AG04450 (cell line): ENCODE measurements at places on chromosomes 2 and 18.

GRCh38 chr2:38512211-38512610, 90.5 kb downstream of the HNRNPLL start:
- DNase-seq = no peak

DNA sequence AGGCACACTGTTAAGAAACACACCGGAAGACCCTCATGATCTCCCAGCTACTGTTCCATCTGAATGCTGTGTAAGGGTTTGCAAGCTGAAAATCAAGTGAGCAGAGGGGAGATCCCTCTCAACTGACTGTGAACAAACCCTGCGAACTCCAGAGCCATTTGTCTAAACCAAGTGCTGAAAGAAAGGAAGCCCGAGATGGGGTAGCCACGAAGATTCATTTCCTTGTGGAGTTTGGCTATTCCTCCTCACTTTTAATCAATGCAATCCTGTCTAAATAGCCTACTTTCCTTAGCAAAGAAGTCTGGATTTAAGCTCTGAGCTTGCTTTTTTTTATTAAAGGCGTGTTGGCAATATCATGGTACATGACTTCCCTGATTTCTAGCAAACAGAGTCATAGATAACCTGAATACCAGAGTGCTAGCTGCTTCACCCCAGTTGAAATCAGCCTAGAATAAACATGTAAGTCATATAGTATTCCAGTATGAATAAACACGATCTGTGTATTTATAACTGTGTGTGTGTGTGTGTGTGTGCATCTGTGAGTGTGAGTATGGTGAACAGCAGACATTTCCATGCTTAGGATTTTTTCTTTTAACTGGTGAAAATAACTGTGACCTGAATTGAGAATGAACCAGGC, 365.2 kb downstream of the ZNF521 start:
- DNase-seq = no peak

- DNase-seq = peak; percentile 82
Measured at GRCh38 chr2:65320042-65320725, 92.6 kb downstream of the ACTR2 start.

DNA sequence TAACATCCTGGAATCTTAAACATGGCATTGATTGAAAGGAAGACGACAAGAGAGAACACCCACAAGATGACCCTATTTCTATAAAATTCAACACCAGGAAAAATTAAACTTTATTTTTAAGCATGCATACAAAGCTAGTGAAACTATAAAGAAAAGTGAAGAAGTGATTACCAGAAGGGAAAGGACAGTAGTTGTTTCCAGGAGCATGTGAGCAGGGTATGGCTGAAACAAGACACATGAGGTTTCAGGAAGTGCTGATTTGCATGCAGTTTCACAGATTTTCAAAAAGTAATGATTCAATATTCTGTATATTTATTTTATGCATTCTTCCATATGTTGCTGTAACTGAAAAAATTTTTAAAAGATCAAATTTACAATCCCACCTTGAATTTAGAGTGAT, 24.6 kb upstream of the DAW1 start:
- no peak for DNase-seq

GRCh38 chr2:230137902-230138539, 69.3 kb upstream of the SLC16A14 start:
- no peak for DNase-seq

GRCh38 chr2:128579825-128580224, 261.2 kb upstream of the HS6ST1 start:
- no peak for DNase-seq

- DNase-seq = no peak
Measured at GRCh38 chr2:78940998-78941397, 84.5 kb upstream of the REG3G start.

DNA sequence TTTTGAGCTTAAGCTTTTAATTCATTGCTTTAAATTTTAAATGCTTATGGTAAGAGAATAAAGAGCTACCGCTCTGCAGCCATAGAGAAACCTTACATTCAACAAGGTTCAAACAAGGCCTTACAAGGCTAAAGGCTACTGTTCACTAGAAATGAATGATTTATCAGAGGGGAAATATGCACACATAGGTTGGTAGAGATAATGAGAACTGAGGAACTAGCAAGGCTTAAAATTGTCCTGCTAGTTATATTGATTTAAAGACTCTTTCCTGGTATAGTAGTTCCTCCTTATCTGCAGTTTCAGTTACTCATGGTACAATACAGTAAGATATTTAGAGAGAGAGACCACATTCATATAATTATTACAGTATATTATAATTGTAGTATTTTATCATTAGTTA, 193.4 kb downstream of the WDR7 start:
- no peak for DNase-seq

DNA sequence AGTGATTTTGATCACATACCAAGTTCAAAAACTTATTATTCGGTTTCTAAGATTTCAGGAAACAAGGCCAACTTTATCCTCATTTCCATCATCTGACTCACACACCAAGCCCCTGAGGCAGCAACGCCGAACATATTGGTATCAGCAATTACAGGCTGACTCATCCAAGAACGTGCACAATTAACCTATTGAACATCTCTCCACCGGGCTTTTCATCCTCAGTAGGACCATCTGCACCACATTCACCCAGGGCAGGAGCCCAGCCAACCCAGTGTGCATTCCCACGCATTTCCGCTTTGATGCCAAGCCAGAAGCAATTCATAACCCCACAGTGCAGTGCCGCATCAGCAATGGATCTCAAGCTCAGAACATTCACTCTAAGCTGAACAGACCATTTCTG, 52.9 kb downstream of the SCG2 start:
- peak; percentile 78 for DNase-seq

- DNase-seq = peak; percentile 33
Measured at GRCh38 chr2:131104487-131105155, 515 bp upstream of the PLEKHB2 start.

DNA sequence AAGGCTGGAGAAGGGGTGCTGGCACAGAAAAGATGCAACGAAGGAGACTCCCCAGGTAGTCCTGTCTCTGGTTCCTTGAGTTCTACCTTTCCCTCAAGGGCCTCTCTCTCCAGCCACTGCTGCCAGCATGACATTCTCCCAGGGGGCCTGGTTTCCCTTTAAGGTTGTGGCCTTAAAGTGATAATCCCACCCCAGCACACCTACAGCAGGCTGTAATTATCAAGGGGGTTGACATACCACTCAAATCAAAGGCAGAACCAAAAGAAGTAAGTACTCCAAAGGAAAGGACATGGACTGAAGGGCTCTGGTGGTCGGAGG, 127.4 kb upstream of the MSH6 start:
- no peak for DNase-seq

- DNase-seq = no peak
Measured at GRCh38 chr18:396251-396555, 104.3 kb downstream of the COLEC12 start.

DNA sequence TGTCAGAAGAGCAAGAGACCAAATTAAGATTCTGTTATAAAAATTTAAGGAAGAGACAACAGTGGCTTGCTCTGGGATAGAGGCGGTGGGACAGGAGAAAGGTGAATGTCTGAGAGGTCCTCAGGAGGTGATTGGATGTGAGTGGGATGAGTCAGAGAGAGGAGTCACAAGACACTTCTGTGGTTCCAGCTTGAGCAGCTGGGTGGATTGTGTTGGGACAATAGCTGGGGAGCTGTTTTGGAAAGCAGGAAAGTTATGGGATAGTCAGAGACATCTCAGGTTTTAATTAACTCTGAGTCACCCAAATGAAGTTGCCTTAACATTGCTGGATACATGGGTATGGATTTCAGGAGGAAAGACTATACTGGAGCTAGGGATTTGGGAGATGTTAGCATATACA, 218.0 kb upstream of the TRIB2 start:
- DNase-seq = no peak

DNA sequence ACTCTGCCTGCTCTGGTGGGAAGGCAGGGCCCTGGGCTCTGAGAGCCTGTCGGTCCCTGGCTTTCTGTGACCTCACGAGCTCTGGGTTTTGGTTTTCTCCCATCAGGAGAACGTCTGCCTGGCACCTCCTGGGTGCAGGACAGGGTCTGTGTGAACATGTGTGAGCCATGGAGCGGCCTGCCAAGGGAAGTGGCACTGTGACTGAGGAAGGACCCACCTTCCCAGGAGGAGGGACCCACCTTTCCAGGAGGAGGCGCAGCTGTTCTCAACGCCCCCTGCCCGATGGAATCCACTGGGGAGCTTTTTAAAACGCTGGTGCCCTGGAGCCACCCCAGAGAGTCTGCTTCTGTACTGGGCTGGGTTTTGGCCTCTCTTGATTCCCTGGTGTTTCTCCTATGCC, 168.7 kb downstream of the GLI2 start:
- no peak for DNase-seq

- DNase-seq = no peak
Measured at GRCh38 chr2:195029804-195030654, 627.0 kb upstream of the SLC39A10 start.

GRCh38 chr2:236795861-236796219, 226.2 kb downstream of the ACKR3 start:
- DNase-seq = no peak

DNA sequence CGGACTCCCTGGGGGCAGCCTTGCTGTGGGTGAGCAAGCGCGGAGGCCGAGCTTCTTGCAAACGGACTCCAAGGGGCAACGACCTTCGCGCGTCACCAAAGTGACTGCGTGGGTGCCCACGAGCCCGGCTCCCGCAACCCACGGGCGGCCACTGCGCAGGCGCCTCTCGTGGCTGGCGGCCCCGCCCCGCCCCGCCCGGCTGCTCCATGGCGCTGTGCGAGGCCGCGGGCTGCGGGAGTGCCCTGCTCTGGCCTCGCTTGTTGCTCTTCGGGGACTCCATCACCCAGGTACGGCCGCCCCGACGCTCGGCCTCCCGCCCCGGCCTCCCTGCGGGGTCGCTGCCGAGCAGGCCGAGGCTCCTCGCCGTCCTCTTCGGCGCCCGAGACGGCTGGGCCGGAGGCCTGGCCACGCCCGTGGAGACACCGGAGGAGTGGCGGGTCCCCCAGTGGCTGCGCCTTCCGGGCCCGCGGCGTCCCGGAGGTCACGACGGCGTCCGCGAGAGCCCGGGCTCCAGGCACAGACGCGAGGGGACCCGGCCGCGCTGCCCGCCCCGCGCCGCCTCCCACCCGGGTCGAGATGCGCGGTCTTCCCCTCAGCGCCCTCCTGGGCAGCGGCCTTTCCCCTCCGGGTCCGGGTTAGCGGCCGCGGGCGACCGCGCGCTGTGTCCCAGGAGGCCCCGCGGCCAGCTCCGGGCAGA, at the start of gene IAH1:
Gene IAH1, plus strand, starts transcription at position 191 of the 697 bp plus-strand sequence. Its CDS starts 16 bp downstream, at position 207.
- no peak for DNase-seq

DNA sequence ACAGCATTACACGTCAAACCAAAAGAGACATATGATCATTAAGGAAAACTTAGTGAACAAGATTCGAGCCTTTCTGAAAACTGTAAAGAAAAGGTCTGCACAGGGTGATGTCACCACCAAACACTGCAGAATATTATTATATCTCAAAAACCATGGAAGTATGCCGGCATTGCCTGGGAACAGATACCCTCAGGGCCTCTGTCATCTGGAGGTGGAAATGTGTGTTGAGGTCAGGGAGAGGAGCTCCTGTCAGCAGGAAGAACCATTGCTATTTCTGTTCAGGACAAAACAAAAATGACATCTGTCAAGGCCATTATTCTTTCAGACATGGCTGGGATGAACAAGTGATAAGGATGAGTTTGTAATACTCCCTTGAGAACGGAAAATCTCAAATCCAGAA, 365.9 kb upstream of the TRIB2 start:
- no peak for DNase-seq

- no peak for DNase-seq
Measured at GRCh38 chr18:23062011-23062410, 73.3 kb upstream of the CABLES1 start.

DNA sequence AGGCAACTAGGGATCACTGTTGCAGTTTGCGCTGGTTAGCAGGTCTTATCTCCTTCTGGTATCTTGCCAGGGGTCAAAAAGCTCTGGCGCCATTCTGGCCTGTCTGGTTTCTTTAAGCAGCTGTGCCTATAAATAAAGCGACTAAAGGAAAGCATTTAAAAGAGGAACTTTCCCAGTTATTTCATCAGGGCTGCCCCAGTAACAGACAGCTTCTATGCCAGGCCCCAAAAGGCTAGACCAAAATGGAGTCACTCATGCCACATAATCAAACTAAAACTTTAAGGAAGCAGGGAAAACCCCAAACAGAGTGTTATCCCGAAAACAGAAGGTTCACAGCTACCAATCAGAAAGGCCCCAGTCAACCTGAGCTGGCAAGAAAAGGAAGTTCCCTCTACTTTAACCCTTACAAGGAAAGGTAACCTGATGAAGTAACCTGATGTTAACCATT, 41.2 kb upstream of the HNRNPA3 start:
- no peak for DNase-seq

- peak; percentile 3 for DNase-seq
Measured at GRCh38 chr2:80473796-80474195, 169.2 kb upstream of the LRRTM1 start.
